ENCODE measurements at places on chromosomes 1 and 21. TPM values are rescaled to one million over a fixed set of nuclear protein-coding genes. Genes with fewer than 3 reads are reported as not detected.

Gene BACH1
- 75.2 TPM for total RNA-seq

Gene TSPEAR
- total RNA-seq: not detected

Gene KPRP
- not detected for total RNA-seq

Gene EXO1
- 14.7 TPM for total RNA-seq

Gene LRRC7
- under 0.01 TPM for total RNA-seq

Gene PCP4
- not detected for total RNA-seq

Gene ACAP3
- 74.6 TPM for total RNA-seq

Gene BGLAP
- not detected for total RNA-seq

Gene LCE1D
- total RNA-seq: not detected

Gene TSACC
- not detected for total RNA-seq

Gene SAMSN1
- total RNA-seq: 0.15 TPM

Gene TMPRSS15
- total RNA-seq: not detected

Gene CD244
- not detected for total RNA-seq

Gene BRDT
- not detected for total RNA-seq
